ENCODE measurements at places on chromosomes 2 and 18. TPM values are rescaled to one million over a fixed set of nuclear protein-coding genes. Genes with fewer than 3 reads are reported as not detected.
A peak's percentile ranks its signal among the peaks of the same experiment; 100 is the strongest.

DNA sequence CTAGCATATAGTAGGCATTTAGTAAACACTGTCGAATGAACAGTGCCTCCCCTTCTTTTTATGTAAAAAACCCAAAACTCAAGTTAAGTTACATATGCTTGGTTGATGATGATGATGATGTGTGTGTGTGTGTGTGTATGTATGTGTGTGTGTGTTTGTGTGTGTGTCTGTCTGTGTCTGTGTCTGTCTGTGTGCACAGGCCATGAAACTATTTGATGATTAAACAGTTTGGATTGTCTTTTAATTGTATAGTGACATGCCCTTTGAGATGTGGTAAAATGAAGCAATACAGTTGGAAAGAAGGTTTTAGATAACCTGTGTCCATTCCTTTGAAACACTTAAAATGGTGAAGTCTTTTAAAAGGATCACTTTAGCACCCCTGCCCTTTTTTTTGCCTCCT lies 105.6 kb downstream of the MAP4K4 start:
- H3K27ac ChIP-seq = no peak overlapping the region
- no peaks in the 10 kb centered on the region for H3K4me1 ChIP-seq
- no peak overlapping the region for H3K4me3 ChIP-seq

DNA sequence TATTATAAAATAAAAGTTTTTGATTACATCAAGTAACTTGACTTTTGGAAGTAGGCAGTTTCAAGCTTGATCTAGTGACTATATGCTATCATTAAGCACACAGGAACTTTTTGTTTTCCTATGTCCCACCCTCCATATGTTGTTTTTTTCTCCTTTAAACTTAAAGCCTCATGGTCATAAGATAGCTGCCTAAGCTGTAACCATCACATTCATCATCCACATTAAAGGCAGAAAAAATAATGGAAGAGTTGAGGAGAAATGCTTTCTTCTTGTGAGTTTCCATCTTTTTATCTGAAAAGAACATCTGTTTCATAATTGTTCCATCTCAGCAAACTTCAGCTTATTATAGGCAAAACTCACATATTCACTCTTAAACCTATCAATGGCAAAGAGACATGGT lies 630.4 kb downstream of the STK39 start:
- H3K4me1 ChIP-seq = no peaks in the 10 kb centered on the region
- no peak for DNase-seq
- no peaks in the 10 kb centered on the region for H3K36me3 ChIP-seq
- no peak overlapping the region for H3K4me3 ChIP-seq
- H3K27me3 ChIP-seq = no peaks in the 10 kb centered on the region

GRCh38 chr18:74310411-74310810 lies 5.2 kb upstream of the C18orf63 start:
- H3K27me3 ChIP-seq = no peaks in the 10 kb centered on the region
- no peak for DNase-seq
- no peak overlapping the region for H3K4me3 ChIP-seq
- H3K36me3 ChIP-seq = no peaks in the 10 kb centered on the region
- no peaks in the 10 kb centered on the region for H3K4me1 ChIP-seq

MATN3 gene
- not detected for total RNA-seq

DNA sequence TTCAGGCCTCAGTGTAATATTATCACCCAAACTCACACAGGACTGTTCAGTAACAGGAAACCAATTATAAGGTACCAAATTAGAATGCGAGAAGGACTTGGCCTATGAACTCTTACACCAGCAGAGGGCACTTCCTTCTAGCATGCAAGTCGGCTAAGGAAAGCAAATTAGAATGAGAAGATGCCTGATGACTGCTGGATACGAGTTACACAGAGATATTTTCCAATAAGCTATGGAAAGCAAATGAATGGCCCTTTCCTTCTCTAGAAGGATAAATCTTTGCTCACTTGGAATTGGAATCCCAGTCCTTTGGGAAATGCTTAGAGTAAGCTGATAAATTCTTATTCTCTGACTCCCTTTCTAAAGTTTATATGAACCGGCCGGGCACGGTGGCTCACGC lies 109.8 kb downstream of the AP1S3 start:
- H3K27ac ChIP-seq = no peak overlapping the region
- H3K4me3 ChIP-seq = no peak overlapping the region
- H3K36me3 ChIP-seq = no peaks in the 10 kb centered on the region
- no peaks in the 10 kb centered on the region for H3K27me3 ChIP-seq

- DNase-seq = no peak
- no peak overlapping the region for H3K4me3 ChIP-seq
- no peaks in the 10 kb centered on the region for H3K4me1 ChIP-seq
Observed at GRCh38 chr2:186518945-186519344, 32.9 kb downstream of the ZC3H15 start.

DNA sequence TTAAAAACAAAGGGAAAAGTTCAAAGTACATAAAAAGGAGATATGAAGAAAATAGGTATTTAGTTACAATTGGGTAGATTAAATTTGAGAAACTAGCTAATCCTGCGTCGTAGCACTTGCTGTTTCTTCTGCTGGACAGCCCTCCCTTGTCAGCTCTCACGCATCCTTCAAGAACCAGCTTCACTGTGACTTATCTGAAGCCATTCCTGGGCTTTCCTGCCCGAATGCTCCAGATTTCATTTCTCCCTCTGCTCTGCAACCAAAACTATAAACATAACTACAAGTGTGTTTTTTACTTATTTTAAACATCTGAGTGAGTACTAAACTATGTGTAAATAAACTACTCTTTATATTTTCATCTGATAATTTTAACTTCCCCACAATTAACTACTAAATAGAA lies 149.2 kb downstream of the MTCL1 start:
- no peaks in the 10 kb centered on the region for H3K27me3 ChIP-seq
- DNase-seq = no peak
- H3K4me1 ChIP-seq = no peaks in the 10 kb centered on the region
- no peak overlapping the region for H3K27ac ChIP-seq
- H3K4me3 ChIP-seq = no peak overlapping the region

DNA sequence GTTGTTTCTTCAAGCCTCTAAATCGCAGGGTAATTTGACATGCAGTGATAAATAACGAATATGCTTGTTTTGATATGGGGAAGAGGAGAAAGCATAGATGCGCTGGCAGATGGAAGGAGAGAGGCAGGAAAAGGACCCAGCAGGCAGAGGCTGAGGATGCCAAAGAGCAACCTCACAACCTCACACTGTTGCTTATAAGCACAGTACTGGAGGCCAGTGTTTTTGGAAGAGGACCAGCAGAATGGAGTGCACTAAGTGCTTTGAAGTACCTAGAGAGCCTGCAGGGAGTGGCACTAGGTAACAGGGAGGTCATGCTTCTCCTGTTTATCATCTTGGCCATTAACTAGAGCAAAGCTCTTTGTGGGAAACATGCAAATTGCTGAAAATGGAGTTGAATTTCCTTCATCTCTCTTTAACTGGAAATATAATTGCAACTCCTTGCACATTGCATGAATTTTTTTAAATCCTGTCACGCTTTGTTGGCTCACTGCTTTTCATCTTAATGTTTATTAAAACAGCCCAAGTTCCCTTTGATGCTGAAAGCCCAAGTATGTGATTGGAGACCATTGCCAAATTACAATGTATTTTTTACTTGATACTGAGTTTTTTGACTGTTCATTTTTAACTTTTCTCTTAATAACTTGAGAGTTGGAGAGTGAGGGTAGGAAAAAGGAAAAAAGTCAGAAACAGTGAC lies 236.4 kb downstream of the LRRTM1 start:
- no peak overlapping the region for H3K4me3 ChIP-seq
- H3K27me3 ChIP-seq = no peaks in the 10 kb centered on the region
- DNase-seq = no peak
- no peaks in the 10 kb centered on the region for H3K36me3 ChIP-seq
- no peak overlapping the region for H3K27ac ChIP-seq

- H3K4me3 ChIP-seq = no peak overlapping the region
- no peaks in the 10 kb centered on the region for H3K27me3 ChIP-seq
- no peaks in the 10 kb centered on the region for H3K4me1 ChIP-seq
- no peak for DNase-seq
- H3K36me3 ChIP-seq = no peaks in the 10 kb centered on the region
Observed at GRCh38 chr2:181306785-181307184, 150.4 kb upstream of the ITGA4 start.

DNA sequence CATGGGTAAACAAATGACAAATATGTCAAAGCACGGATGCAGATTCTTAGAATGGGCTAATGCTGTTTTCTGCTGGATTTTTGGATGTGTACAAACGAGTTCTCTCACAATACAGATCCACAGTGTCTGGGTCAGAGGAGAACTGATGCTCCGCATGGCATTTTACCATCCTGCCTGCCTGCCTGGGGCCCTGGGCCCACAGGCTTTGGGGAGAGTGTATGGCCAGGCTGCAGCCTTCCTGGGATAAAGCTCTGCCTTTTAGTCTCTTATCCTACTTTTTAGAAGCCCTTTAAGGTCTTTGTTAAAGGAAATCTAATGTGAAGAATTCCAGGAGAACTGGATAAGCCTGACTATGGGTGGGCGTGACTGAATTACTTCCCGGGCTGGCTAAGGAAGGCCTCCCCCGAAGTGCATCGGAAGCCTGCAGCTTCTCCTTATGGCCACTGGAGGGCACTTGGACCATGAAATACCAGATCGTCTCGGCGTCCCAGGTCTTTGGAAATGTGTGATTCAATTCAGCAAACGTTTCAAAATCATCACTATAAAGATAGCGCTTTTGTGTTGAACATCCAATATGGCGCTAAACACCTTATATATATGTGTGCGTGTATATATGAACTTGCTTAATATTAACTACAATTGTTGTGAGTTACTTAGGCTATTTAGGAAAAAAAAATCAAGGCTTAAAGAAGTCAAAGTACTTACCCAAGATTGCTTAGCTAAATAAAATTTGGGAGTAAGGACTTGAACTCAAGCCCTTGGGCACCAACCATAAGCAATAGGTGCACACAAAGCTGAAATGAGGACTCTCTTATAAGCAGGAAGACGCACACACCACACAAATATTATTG lies 15.2 kb upstream of the DNPEP start:
- H3K36me3 ChIP-seq = no peaks in the 10 kb centered on the region
- no peaks in the 10 kb centered on the region for H3K4me1 ChIP-seq
- peak overlapping the region; percentile 92 for H3K27ac ChIP-seq
- peak; percentile 80 for DNase-seq
- no peak overlapping the region for H3K4me3 ChIP-seq
